ENCODE measurements at places on chromosomes 16 and 17. TPM values are rescaled to one million over a fixed set of nuclear protein-coding genes. Genes with fewer than 3 reads are reported as not detected.

GRCh38 chr17:76558198-76559095, 18.6 kb downstream of the PRCD start:
- DNase-seq: peak; percentile 57

MPO gene
- not detected for total RNA-seq

DNA sequence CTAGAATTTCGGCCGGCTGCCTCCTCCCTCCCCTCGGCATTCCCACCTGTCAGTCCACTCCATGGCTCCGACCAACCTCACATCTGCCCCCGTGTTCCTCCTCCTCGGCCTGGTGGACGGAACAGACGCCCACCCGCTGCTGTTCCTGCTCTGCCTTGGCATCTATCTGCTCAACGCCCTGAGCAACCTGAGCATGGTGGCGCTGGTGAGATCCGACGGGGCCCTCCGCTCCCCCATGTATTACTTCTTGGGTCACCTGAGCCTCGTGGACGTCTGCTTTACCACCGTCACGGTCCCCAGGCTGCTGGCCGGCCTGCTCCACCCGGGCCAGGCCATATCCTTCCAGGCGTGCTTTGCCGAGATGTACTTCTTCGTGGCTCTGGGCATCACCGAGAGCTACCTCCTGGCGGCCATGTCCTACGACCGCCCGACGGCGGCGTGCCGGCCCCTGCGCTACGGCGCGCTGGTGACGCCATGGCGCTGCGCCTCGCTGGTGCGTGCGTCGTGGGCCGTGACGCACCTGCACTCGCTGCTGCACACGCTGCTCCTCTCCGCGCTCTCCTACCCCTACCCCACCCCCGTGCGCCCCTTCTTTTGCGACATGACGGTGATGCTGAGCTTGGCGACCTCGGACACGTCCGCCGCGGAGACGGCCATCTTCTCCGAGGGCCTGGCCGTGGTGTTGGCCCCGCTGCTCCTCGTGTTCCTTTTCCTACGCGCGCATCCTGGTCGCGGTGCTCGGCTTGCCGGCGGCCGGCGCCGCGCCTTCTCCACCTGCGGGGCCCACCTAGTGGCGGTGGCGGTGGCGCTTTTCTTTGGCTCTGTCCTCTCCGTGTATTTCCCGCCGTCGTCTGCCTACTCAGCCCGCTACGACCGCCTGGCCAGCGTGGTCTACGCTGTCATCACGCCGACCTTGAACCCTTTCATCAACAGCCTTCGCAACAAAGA, at the start of gene OR3A2:
Gene OR3A2 (minus strand): TSS at position 440 of the 948 bp plus-strand sequence.
- no peak for DNase-seq

DNA sequence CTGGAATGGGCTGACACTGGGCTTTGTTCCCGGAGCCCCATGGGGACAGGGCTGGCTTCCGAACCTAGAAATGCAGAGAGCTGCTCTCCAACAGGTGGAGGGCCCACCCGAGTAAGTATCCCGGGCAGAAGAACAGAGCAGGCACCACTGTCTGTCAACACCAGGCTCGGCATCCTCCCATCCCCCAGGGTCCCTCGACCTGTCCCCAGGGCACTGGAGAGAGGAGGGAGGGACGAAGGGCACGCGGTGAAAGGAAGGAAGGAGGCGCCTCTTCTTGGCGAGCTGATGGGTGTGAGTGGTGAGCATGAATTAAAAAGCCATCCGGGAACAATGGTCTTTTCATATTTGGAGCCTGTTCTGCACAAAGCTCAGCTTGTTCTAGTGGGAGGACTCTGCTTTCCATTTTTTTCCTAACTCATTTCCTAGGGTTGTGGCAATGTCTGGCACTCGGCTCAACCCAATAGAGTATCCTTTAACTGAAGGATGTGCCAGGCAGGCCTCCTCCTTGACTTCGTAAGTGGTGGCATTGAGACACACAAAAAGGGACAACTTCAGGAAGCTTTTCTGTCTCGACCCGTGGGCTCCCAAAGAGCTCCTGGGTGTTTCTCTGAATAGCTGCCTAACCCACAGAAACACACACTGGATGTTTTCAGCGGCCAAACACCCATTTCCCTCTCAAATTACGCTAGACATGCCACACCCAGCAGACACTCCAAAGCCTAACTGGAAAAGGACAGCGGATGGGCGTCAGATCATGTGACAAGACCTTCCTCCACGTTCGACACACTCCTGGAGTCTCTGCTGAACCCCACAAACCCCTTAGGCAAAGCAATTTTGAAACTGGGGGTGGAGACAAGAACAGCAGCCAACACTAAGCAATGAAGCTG, 47.7 kb downstream of the ZFHX3 start:
- DNase-seq: no peak

KRT32 gene
- not detected for total RNA-seq

DNA sequence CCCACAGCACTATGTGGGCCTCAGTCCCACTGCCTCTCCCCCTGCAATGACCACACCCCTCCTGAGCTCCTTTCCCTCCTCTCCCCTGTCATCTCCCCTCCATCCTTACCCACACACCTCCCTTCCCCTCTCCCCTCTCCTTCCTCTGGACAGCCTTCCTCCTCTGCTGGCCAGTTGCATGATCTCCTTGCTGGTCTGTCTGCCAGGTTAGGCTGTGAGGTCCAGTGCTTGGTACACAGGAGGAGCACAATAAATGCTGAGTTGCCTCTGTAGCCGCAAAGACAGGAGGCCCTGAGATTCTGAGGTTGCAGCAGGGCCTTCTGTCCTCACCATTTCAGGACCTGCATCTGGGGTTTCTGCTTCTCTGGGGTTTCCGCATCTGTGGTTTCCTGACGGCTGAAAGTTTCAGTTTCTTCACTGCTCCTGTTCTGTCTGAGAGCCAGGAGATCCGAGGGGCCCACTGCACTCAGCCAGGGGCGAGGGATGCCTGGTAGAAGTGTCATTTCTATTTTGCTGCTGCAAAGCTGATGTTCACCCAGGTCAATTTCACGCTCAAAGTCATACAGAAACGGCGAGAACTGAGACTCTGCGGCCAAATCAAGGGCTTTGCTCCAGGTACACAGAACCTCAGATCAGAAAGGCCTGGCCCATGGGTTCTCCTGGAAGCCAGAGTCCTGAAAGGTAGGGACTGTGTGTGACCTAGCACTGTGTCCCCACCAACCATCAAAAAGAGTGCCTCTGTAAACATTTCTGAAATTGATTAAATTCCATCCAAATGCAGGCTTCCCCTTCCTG, 4.6 kb upstream of the SLC12A3 start:
- DNase-seq: peak; percentile 85

- DNase-seq: peak; percentile 28
Measured at GRCh38 chr16:4613636-4614570, 785 bp downstream of the UBALD1 start.

GRCh38 chr16:88988980-88989811, 12.2 kb upstream of the CBFA2T3 start:
- DNase-seq: no peak

GRCh38 chr17:73480740-73481139, 163.5 kb downstream of the SDK2 start:
- no peak for DNase-seq

P2RX5 gene
- total RNA-seq: 173 TPM

C16orf96 gene
- 0.27 TPM for total RNA-seq

GNGT2 gene
- total RNA-seq: 32.6 TPM

FN3K gene
- 31.2 TPM for total RNA-seq

DNA sequence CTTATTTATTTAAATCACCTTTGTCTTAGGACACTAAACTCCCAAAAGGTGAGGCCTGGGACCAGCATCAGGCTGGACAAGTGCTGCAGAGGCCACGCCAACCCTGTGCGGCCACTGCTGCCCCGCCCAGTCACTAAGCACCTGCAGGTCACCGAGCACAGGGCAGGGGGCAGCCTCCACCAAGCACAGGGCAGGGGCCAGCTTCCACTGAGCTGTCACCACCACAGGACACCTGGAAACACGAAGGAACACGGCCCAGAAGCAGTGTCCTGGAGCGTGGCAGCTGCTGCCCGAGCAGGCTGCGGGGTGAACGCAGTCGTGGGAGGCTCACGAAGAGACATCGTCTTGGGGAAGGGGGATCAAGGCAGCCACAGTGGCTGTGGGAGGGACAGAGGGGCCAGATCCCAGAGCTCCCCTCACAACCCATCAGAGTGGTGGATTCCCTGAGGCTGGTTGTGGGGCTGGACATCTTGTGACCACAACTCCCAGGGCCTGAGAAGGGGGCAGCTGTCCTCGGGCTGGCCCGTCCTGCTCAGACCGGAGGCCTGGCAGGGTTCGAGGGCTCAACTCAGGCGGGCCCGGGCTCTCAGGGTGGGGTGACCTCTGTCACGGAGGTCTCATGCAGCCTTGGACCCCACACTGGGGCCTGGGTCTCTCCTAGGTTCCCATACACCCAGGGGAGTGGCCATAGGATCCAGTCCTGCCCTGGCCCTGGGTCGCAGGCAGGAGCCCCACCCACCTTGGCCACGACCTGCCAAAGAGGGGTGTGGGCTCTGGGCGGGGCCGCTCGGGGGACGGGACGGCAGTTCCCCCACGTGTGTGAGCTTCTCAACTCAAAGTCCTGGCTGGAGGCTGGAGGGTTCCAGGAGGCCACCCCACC, 18.7 kb downstream of the RAB40B start:
- DNase-seq: no peak

- DNase-seq: no peak
Measured at GRCh38 chr16:53153130-53153529, 98.3 kb downstream of the CHD9 start.

RNF112 gene
- 0.17 TPM for total RNA-seq

All from OCI-LY7 (cell line).